ENCODE measurements at places on chromosomes 3 and 15. TPM values are rescaled to one million over a fixed set of nuclear protein-coding genes. Genes with fewer than 3 reads are reported as not detected.

GRCh38 chr3:183357564-183358079 is 70.8 kb downstream of the MCF2L2 start:
- H3K27me3 ChIP-seq: no peaks in the 10 kb centered on the region
- H3K27ac ChIP-seq: peak overlapping the region; percentile 40
- H3K4me1 ChIP-seq: no peaks in the 10 kb centered on the region
- no peak for DNase-seq

GRCh38 chr3:11459186-11459824 is 184.4 kb downstream of the VGLL4 start:
- no peaks in the 10 kb centered on the region for H3K27me3 ChIP-seq
- H3K4me1 ChIP-seq: no peaks in the 10 kb centered on the region
- H3K36me3 ChIP-seq: no peaks in the 10 kb centered on the region
- DNase-seq: no peak

GRCh38 chr3:50238549-50239026 is 2.6 kb downstream of the GNAI2 start:
- H3K4me3 ChIP-seq: peak overlapping the region; percentile 99
- no peak for DNase-seq
- H3K36me3 ChIP-seq: peaks cover 13% of the 10 kb centered on the region
- peaks cover 64% of the 10 kb centered on the region for H3K4me1 ChIP-seq

GRCh38 chr3:18483226-18483625 is 58.1 kb upstream of the SATB1 start:
- peaks cover 6% of the 10 kb centered on the region for H3K4me1 ChIP-seq
- H3K27me3 ChIP-seq: no peaks in the 10 kb centered on the region
- H3K36me3 ChIP-seq: no peaks in the 10 kb centered on the region
- H3K4me3 ChIP-seq: no peak overlapping the region

DNA sequence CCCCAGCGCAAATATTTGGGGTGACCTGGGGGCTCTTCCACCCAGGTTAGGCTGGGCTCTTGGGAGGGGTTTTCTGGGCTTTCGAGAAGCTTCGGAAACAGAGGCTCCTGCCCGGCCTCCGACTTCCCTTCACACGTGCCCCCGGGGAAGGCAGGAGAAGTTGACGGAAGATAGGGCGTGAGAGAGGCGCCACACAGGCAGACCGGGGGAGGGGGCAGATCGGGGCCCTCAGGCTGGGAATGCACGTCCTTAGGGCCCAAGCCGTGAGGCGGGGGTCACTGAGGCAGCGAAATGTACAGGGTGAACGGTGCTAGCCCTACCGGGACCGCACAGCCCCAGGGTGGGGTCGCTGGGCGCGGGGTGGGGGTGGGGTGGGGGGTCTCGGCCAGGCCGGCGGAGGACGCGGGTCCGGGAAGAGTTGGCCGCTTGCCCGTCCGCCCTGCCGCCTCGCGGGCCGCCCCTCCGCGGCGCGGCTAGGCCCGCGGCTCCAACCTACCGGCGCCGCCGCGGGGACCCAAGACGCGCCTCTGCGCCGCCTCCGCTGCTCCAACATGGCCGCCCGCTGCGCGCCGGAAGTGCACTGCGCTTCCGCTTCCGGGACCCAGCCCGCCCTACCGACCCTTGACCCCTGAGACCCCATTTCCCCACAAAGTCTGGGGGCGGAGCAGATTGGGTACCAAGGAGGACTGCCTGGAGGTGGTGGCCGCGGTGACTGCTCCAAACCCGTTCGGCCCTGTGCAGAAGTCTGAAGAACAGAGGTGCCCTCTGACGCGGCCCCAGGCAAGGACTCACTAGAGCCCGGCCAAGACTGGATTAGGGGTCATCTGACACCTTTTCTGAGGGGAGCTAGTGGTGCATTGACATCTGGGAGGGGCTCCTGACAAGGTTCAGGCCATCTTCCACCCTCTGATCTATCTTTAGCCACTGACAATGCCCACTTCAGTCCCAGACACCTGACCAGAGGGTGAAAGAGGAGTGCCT is at the start of gene CCDC71:
CCDC71 (minus strand) TSS at position 561 of the 981 bp plus-strand sequence. CDS start 2,123 bp downstream, outside the sequence.
- peak within 1 kb of the TSS; percentile 40 for H3K27ac ChIP-seq
- H3K4me1 ChIP-seq: peaks cover 27% of the 10 kb centered on the region
- no peaks in the 10 kb centered on the region for H3K27me3 ChIP-seq
- peak within 1 kb of the TSS; percentile 88 for H3K4me3 ChIP-seq
- no peaks in the 10 kb centered on the region for H3K36me3 ChIP-seq

GRCh38 chr15:35833581-35833980 is 287.6 kb upstream of the DPH6 start:
- DNase-seq: no peak
- no peak overlapping the region for H3K27ac ChIP-seq

GRCh38 chr3:143720381-143720780 is 127.9 kb downstream of the SLC9A9 start:
- H3K27me3 ChIP-seq: no peaks in the 10 kb centered on the region
- H3K27ac ChIP-seq: no peak overlapping the region
- no peak overlapping the region for H3K4me3 ChIP-seq
- DNase-seq: no peak
- H3K36me3 ChIP-seq: no peaks in the 10 kb centered on the region

DNA sequence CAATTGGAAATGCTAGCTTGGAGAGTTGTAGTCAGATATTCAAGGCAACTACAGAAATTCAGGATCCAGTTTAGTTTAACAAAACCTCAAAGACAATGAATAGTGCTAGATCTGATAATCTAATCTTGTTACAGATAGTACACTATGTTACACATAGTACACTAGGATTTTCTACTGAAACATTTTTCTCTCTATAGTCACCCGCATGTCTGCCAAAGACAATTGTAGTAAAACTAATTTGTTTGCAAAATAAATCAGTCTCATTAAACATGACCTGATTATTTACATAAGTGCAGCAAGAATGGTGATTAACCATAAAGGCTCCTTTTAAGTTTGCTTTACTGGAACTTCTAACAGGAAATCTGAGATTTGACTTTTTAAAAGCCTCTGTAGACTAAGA is 52.0 kb downstream of the ILDR1 start:
- H3K27ac ChIP-seq: no peak overlapping the region
- H3K27me3 ChIP-seq: no peaks in the 10 kb centered on the region
- H3K4me1 ChIP-seq: no peaks in the 10 kb centered on the region
- H3K4me3 ChIP-seq: no peak overlapping the region
- H3K36me3 ChIP-seq: no peaks in the 10 kb centered on the region

GRCh38 chr3:175475765-175476164 is 616.6 kb downstream of the NAALADL2 start:
- no peaks in the 10 kb centered on the region for H3K4me1 ChIP-seq
- no peaks in the 10 kb centered on the region for H3K36me3 ChIP-seq
- H3K27me3 ChIP-seq: no peaks in the 10 kb centered on the region
- no peak overlapping the region for H3K27ac ChIP-seq
- DNase-seq: no peak

GRCh38 chr3:154598166-154598565 is 168.2 kb upstream of the GPR149 start:
- no peaks in the 10 kb centered on the region for H3K36me3 ChIP-seq
- DNase-seq: no peak
- no peaks in the 10 kb centered on the region for H3K4me1 ChIP-seq
- no peak overlapping the region for H3K27ac ChIP-seq
- no peak overlapping the region for H3K4me3 ChIP-seq

- H3K4me1 ChIP-seq: peaks cover 3% of the 10 kb centered on the region
- no peak overlapping the region for H3K27ac ChIP-seq
- peaks cover 16% of the 10 kb centered on the region for H3K27me3 ChIP-seq
- DNase-seq: no peak
- no peak overlapping the region for H3K4me3 ChIP-seq
Measured at GRCh38 chr3:184375747-184376461, 2.1 kb downstream of the THPO start.

- no peaks in the 10 kb centered on the region for H3K36me3 ChIP-seq
- H3K4me1 ChIP-seq: no peaks in the 10 kb centered on the region
- H3K4me3 ChIP-seq: no peak overlapping the region
- no peaks in the 10 kb centered on the region for H3K27me3 ChIP-seq
Measured at GRCh38 chr3:165815682-165816081, 21.5 kb downstream of the BCHE start.

DNA sequence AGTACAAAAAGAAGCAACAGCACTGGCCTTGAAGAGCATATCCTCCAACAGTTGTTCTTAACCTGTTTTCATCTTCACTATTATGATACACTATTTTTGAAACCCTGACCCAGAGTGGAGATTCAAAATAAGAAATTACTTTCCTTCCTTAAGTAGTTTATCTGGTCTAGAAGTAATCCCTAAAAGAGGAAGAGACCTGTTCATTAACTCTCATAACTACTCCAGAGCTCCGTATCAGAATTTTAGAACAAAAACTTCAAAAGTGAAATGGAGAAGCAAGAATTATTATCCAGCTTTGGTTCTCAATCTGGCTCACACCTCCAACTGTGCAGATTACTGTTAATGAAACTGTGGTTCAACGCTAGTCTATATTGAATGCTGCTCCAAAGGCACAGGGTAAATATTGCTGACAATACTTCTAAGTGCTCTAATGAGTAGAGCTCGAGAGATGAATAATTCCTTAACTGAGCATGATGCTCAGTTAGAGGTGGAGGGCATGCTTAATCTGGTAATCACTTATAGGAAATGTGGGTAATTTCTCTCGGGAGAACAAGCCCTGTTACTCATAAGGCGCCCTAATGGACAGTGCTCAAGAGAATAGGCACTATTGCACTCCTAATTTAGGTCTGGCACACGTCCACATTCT is 5.2 kb downstream of the LCMT2 start:
- DNase-seq: no peak
- no peak overlapping the region for H3K27ac ChIP-seq
- H3K4me3 ChIP-seq: no peak overlapping the region
- H3K27me3 ChIP-seq: no peaks in the 10 kb centered on the region
- peaks cover 13% of the 10 kb centered on the region for H3K4me1 ChIP-seq

- H3K27me3 ChIP-seq: no peaks in the 10 kb centered on the region
- no peaks in the 10 kb centered on the region for H3K4me1 ChIP-seq
- DNase-seq: no peak
- no peaks in the 10 kb centered on the region for H3K36me3 ChIP-seq
Measured at GRCh38 chr3:42706721-42707619, 4.4 kb upstream of the HHATL start.

DNA sequence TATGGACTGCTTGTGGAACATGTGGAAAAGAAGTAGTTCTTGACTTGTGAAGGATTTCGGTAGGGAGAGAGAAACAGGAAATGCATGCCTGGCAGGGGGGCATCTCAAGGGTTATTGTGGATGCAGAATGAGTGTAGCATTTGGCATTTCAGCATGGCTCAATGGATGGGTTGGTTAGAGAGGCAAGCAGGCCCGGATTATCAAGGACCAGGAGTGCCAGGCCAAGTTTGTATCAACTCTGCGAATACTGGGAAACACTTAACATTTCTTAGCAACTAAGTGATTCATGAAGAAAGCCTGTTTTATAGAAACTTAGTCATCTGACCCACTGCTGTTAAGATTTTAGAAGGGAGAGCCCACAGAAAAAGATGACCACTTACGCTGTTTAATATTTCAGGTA is 33.6 kb downstream of the KIF15 start:
- DNase-seq: no peak
- H3K36me3 ChIP-seq: no peaks in the 10 kb centered on the region
- H3K4me3 ChIP-seq: no peak overlapping the region
- H3K27me3 ChIP-seq: no peaks in the 10 kb centered on the region

DNA sequence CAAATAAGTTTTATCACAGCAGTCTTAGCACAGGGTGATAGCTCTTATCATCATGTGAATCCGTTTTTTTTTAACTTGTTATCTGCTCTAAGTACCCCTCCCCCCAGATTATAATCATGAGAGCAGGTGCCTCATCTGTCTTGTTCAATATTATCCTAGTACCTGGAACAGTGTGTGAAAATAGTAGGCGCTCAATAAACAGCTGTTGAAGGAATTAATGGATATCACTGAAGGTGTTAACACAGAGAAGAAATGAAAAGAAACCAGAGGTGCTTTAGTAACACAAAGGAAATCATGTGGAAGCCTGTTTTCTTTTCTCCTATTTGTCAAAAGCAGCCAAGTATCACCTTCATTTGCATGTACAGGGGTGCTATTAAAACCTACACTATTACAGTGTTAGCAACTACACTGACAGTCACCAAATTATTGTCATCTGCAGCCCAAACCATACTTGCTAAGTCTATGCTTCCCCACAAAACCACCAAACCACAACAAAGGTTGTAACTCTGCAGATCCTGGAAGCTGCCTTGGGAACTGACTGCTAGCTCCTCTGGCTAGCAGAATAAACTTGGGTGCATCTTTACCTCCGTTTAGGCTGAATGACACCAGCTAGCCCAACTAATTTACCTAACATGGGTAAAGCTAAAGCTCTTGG is 2.9 kb downstream of the XPC start:
- H3K27ac ChIP-seq: no peak overlapping the region
- H3K4me1 ChIP-seq: peaks cover 54% of the 10 kb centered on the region
- DNase-seq: peak; percentile 80
- H3K27me3 ChIP-seq: no peaks in the 10 kb centered on the region
- H3K4me3 ChIP-seq: peak overlapping the region; percentile 1
- H3K36me3 ChIP-seq: peaks cover 23% of the 10 kb centered on the region

DNA sequence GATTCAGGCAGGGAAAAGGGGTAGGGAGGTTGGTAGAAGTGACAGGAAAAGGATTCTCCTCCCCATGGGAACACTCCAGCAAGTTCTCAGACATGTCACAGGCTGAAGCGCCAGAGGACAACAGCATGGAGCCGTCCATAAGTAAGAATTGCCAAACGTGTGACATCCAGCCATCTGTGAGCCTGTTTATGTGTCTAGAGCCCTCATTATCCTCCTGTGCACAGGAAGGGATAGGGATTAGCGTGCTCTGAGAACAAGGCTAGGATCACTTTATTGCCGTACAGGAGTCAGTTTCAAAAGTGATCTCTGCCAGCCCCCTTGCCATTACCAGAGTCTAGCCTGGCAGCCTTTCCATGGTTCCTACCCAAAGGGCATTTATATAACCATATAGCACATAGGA is 549.5 kb downstream of the NTRK3 start:
- H3K4me3 ChIP-seq: no peak overlapping the region
- H3K36me3 ChIP-seq: no peaks in the 10 kb centered on the region
- H3K4me1 ChIP-seq: no peaks in the 10 kb centered on the region
- no peak for DNase-seq
- H3K27me3 ChIP-seq: no peaks in the 10 kb centered on the region

- no peaks in the 10 kb centered on the region for H3K36me3 ChIP-seq
- no peak overlapping the region for H3K4me3 ChIP-seq
- no peak for DNase-seq
- no peaks in the 10 kb centered on the region for H3K27me3 ChIP-seq
- no peak overlapping the region for H3K27ac ChIP-seq
- H3K4me1 ChIP-seq: no peaks in the 10 kb centered on the region
Measured at GRCh38 chr3:124174476-124174875, 182.6 kb upstream of the ROPN1 start.

Gene RETNLB
- not detected for polyA plus RNA-seq

Gene CLDN1
- not detected for polyA plus RNA-seq

Gene UBA3
- 42.6 TPM for polyA plus RNA-seq

Gene SLC28A1
- not detected for polyA plus RNA-seq

Gene CCK
- polyA plus RNA-seq: not detected
